Mucosa of descending colon (tissue), 3 donors: ENCODE measurements at places on chromosomes 11 and 22. TPM values are rescaled to one million over a fixed set of nuclear protein-coding genes. Genes with fewer than 3 reads are reported as not detected.

Gene OR52L1
- not detected for total RNA-seq

Gene PPP6R3
- total RNA-seq = 107 TPM

Gene WT1
- 0.57 TPM for total RNA-seq

GRCh38 chr11:68127714-68128681 lies 6.8 kb upstream of the CHKA start:
- DNase-seq = peak; percentile 68

DNA sequence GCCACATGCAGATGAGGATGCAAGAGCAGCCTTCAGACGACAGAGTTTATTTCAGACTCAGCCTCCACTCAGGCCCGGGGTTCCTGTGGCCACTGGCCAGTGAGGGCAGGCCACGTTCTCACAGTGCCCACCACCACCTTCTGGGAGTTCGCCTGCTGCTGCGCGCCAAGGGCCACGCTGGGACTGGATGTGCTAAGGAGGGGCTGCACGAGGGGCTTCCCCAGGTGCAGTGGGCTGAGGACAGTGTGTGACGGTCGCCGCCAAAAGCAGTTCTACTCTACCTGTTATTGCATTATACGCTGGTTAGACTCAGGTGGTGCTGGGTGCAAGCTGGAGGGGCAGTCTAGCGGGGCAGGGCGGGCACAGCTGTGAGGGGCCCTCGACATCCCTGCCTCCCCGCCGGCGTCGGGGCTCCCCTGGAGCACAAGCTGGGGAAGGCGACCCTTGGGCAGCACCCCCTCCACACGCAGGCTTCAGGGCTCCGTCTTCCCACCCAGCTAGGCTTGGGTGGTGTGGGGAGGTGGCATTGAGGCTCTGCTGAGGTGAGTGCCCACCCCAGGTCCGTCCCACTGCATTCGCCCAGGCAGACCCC lies 2.7 kb downstream of the CEND1 start:
- DNase-seq = no peak
